EH (cell line): ENCODE measurements at places on chromosomes 4 and X.

- DNase-seq: peak; percentile 64
These were observed 31.0 kb downstream of the ALPK1 start for GRCh38 chr4:112327965-112328733.

- DNase-seq: no peak
These were observed 713.7 kb upstream of the AADAT start for GRCh38 chr4:170803492-170803891.

GRCh38 chr4:168759959-168760527 lies 250.0 kb downstream of the CBR4 start:
- DNase-seq: no peak

GRCh38 chrX:136204571-136204970 lies 46.6 kb downstream of the MAP7D3 start:
- peak; percentile 78 for DNase-seq

GRCh38 chr4:152486429-152487389 lies 49.2 kb downstream of the FBXW7 start:
- DNase-seq: peak; percentile 13

- DNase-seq: peak; percentile 98
These were observed at the start of gene EOLA2 for GRCh38 chrX:149938427-149938880. Gene EOLA2 (minus strand): TSS chrX:149938491. CDS start chrX:149933874, 4,617 bp downstream.

- DNase-seq: no peak
These were observed 44.8 kb downstream of the CLDN34 start for GRCh38 chrX:10011991-10012390.

GRCh38 chrX:88940904-88941303 lies 193.9 kb downstream of the CPXCR1 start:
- no peak for DNase-seq
